ENCODE measurements at places on chromosomes 13 and 19. TPM values are rescaled to one million over a fixed set of nuclear protein-coding genes. Genes with fewer than 3 reads are reported as not detected.

The APLP1 gene
- total RNA-seq = 22.0 TPM

The PRR19 gene
- 7.2 TPM for total RNA-seq

GRCh38 chr13:47081850-47082249 lies 185.0 kb upstream of the HTR2A start:
- no peak overlapping the region for H3K4me3 ChIP-seq
- DNase-seq = no peak
- no peaks in the 10 kb centered on the region for H3K4me1 ChIP-seq
- no peaks in the 10 kb centered on the region for H3K27me3 ChIP-seq
- H3K36me3 ChIP-seq = no peaks in the 10 kb centered on the region

The EFNB2 gene
- 10.3 TPM for total RNA-seq

The NUCB1 gene
- total RNA-seq = 111 TPM

GRCh38 chr13:33172400-33172799 lies 113.2 kb downstream of the STARD13 start:
- H3K4me3 ChIP-seq = no peak overlapping the region
- DNase-seq = no peak
- no peaks in the 10 kb centered on the region for H3K36me3 ChIP-seq
- H3K27me3 ChIP-seq = peaks cover 3% of the 10 kb centered on the region
- no peaks in the 10 kb centered on the region for H3K4me1 ChIP-seq
- no peak overlapping the region for H3K27ac ChIP-seq

GRCh38 chr13:28470296-28470695 lies 24.6 kb downstream of the FLT1 start:
- H3K27ac ChIP-seq = no peak overlapping the region
- no peaks in the 10 kb centered on the region for H3K27me3 ChIP-seq
- H3K36me3 ChIP-seq = peaks cover 25% of the 10 kb centered on the region
- H3K4me1 ChIP-seq = no peaks in the 10 kb centered on the region
- no peak for DNase-seq

DNA sequence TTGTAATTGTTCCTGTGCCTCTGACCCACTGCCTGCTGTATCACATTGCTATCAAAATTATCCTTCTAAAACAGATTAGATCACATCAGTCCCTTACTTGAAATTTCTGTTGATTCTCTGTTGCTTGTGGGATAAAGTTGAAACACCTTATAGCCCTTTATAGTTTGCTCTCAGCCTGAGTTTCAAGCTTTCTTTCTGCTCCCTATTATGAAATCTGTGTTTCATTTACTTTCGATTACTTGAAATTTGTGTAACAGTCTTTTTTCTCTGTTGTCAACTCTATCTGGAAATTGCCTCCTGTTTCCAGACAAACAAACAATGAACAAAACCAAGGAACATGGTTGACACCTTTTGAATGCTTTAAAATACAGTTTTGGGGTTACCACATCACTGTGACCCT lies 167.9 kb downstream of the PDS5B start:
- no peak for DNase-seq
- H3K27ac ChIP-seq = no peak overlapping the region
- peaks cover 3% of the 10 kb centered on the region for H3K36me3 ChIP-seq
- H3K4me1 ChIP-seq = no peaks in the 10 kb centered on the region

GRCh38 chr19:51391073-51391611 lies 751 bp upstream of the C19orf84 start:
- H3K27ac ChIP-seq = no peak overlapping the region
- H3K27me3 ChIP-seq = no peaks in the 10 kb centered on the region
- H3K4me3 ChIP-seq = no peak overlapping the region

The SERPINE3 gene
- total RNA-seq = 0.15 TPM
